Thymus (tissue), 14 donors: ENCODE measurements at places on chromosomes 3 and 15. TPM values are rescaled to one million over a fixed set of nuclear protein-coding genes. Genes with fewer than 3 reads are reported as not detected.

DNA sequence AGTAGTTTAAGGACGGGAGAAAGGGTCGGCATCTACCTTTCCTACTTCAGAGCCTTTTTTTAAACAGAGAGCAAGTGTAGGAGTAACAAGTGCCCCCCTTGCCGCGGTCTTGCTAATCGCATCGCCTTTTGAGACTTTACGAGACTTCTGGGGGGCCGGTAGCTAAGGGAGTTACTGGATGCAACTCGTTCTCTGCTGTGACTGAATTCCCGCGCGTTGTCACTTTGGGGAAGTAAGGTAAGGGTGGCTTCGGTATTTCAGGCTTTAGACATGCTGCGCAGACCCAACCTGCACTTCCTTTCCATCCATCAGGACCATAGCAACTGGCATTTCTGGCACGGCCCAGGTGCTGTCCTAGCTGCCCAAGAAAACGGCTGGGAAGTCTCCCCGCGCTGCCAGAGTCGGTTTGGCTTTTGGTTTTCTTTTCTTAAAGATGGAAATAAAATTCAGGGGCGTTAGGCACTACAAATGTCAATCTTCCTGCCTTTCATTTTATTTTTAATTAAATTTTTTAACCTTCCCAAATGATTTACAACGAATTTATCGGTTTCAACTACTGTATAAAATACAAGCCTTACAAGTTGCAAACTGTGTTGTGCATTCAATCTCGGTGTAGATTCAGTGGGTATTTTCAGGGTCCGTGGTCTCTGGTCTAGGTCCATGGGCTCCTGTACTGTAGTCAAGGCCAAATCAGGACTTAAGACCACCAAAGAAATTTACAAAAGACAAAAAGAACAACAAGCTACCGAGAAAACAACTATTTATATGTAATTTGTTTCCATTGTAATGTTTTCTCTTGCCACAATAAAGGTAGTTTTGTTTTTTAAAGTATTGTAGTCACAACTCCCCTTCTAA is 3.5 kb downstream of the MECOM start:
- no peak overlapping the region for H3K4me3 ChIP-seq
- DNase-seq: no peak
- no peak overlapping the region for H3K27ac ChIP-seq
- H3K36me3 ChIP-seq: no peaks in the 10 kb centered on the region
- peaks cover 45% of the 10 kb centered on the region for H3K4me1 ChIP-seq

GRCh38 chr15:61243983-61244593 is 15.0 kb upstream of the RORA start:
- H3K4me1 ChIP-seq: no peaks in the 10 kb centered on the region
- H3K27me3 ChIP-seq: no peaks in the 10 kb centered on the region
- H3K4me3 ChIP-seq: no peak overlapping the region
- H3K27ac ChIP-seq: no peak overlapping the region
- DNase-seq: no peak

GRCh38 chr3:4821975-4822374 is 157.3 kb upstream of the BHLHE40 start:
- peak; percentile 91 for DNase-seq
- peaks cover 59% of the 10 kb centered on the region for H3K4me1 ChIP-seq
- peaks cover 33% of the 10 kb centered on the region for H3K36me3 ChIP-seq
- H3K27ac ChIP-seq: peak overlapping the region; percentile 67
- no peaks in the 10 kb centered on the region for H3K27me3 ChIP-seq

The CLASP2 gene
- 35.1 TPM for total RNA-seq

GRCh38 chr3:53970661-53971060 is 79.0 kb upstream of the SELENOK start:
- no peak overlapping the region for H3K4me3 ChIP-seq
- H3K27ac ChIP-seq: no peak overlapping the region
- DNase-seq: no peak
- H3K36me3 ChIP-seq: no peaks in the 10 kb centered on the region

GRCh38 chr3:69250014-69250413 is 127.6 kb upstream of the LMOD3 start:
- no peak overlapping the region for H3K27ac ChIP-seq
- H3K4me1 ChIP-seq: no peaks in the 10 kb centered on the region
- peak; percentile 88 for DNase-seq
- H3K4me3 ChIP-seq: peak overlapping the region; percentile 35

The CNTN4 gene
- 9.9 TPM for total RNA-seq

The CSPG4 gene
- 1.5 TPM for total RNA-seq

DNA sequence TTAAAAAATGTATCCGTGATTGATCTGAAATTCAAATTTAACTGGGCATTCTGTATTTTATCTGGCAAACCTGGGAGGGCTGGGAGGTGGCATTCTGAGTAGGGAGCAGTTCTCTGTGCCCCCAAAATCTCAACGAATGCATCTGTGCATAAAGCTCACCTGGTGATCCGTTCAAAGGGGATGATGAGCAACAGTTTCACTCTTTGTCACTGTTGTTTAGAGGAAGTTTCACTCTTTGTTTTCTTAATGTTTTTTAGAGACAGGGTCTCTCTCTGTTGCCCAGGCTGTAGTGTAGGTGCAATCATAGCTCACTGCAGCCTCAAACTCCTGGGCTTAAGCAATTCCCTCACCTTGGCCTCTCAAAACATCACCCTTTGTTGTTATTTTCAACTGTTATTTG is 186.7 kb downstream of the SSR3 start:
- no peak overlapping the region for H3K27ac ChIP-seq
- no peaks in the 10 kb centered on the region for H3K27me3 ChIP-seq
- H3K4me1 ChIP-seq: no peaks in the 10 kb centered on the region
- no peak overlapping the region for H3K4me3 ChIP-seq

DNA sequence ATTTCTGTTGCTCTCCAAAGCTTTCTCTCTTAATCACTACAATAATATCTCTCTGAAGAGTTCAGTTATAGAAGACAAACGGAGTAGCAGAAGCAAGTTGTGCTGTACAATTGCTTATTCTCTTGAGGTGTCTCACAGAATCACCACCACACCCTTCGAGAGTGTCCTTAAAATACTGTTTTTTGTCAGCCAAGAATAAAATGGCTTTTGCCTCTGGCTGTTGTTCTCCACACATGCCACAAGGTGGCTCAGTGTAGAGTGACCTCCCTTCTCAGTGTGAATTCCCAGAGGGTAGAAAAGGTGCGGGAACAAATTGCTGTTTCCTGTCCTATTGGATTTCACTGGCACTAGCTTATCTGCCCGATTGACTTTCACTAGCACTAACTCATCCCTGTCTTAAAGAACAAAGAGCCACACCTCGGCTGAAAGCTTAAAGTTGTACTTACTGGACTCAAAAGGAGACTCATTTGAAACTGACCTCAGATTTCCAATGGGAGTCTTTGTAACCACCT is 134.2 kb upstream of the SATB1 start:
- DNase-seq: peak; percentile 43
- H3K4me1 ChIP-seq: peaks cover 22% of the 10 kb centered on the region
- peak overlapping the region; percentile 46 for H3K27ac ChIP-seq
- H3K36me3 ChIP-seq: no peaks in the 10 kb centered on the region

DNA sequence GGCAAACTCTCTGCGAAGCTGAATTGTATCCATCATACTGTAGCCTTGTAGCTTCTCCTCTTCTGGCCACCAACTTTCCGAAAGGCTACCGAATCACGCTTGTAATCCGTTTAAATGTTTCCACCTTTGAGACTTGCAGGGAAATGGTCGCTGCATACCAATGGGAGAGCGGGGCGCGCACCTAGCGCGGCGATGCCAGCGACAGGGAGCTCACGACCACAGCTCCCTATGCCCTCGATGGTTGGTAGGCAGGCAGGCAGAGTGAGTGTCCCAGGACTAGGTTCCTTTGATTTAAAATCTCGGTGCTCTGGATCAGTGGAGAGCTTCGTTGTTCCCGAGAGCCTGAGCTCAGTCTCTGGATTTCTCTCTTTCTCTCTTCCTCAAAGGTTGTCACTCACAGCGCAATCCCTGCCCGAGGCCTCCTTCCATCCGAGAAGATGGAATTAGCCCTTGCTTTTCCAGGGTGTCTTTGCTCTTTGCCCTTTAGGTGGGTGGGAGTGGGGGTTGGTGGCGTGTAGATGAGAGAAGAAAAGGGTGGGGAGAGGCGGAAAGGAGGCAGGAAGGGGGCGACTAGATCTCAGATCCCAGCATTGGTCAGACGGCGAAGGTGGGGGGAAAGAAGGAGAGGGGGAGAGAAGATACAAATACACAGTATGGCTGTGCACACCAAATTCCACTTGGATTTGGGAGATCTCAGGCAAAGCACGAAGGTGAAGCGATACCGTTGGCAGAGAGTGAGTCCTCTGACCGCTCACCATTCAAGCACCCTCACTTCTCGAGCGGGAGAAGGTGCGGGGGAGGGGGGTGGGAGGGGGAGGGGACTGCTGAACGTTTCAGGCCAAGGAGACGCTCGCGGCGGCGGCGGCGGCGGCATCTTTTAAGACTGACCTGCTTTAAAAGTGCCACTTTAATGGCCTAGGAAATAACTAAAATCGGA is at the start of gene SLITRK3:
TSS of gene SLITRK3 (minus strand) at position 745 of the 937 bp plus-strand sequence. CDS start 5,554 bp downstream, outside the sequence.
- no peaks in the 10 kb centered on the region for H3K4me1 ChIP-seq
- H3K27ac ChIP-seq: no peak within 1 kb of the TSS
- H3K36me3 ChIP-seq: no peaks in the 10 kb centered on the region
- H3K4me3 ChIP-seq: no peak within 1 kb of the TSS

DNA sequence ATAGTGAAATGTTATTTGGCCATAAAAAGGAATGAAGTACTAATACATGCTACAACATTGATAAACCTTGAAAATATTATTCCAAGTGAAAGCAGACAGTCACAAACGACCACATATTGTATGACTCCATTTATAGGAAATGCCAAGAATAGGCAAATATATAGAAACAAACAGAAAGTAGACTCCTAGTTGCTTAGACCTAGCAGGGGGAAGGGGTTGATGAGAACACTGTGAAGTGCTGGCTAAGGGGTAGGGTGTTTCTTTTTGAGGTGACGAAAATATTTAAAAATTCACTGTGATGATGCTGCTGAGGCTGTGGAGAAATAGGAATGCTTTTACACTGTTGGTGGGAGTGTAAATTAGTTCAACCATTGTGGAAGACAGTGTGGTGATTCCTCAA is 30.5 kb upstream of the XIRP1 start:
- H3K27ac ChIP-seq: no peak overlapping the region
- no peaks in the 10 kb centered on the region for H3K27me3 ChIP-seq
- DNase-seq: no peak
- peaks cover 6% of the 10 kb centered on the region for H3K4me1 ChIP-seq
- H3K36me3 ChIP-seq: no peaks in the 10 kb centered on the region

The RBMS3 gene
- 19.9 TPM for total RNA-seq
